ENCODE measurements at places on chromosomes 12 and 14.
A peak's percentile ranks its signal among the peaks of the same experiment; 100 is the strongest.

GRCh38 chr12:1126091-1126490 lies 135.1 kb downstream of the ERC1 start:
- DNase-seq = no peak

DNA sequence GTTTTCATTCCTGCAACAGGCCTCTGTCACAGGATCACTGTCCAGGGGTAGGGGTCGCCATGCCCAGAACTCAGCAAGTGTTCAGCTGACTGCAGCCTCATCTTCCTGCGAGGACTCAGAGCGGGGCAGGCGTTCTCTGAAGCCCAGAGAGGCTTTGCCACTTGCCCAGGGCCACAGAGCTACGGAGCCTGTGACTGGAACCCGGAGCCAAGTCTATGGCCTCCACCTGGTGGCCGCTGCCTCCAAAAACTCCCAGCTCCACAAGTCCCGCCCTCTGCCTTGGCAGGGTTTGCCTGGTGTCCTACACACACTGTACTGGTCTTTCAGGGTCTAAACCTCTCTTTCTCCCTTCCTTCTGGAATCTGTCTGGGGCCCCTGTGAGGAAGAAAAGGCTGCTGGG lies 8.7 kb upstream of the PPP1R13B start:
- DNase-seq = no peak

DNA sequence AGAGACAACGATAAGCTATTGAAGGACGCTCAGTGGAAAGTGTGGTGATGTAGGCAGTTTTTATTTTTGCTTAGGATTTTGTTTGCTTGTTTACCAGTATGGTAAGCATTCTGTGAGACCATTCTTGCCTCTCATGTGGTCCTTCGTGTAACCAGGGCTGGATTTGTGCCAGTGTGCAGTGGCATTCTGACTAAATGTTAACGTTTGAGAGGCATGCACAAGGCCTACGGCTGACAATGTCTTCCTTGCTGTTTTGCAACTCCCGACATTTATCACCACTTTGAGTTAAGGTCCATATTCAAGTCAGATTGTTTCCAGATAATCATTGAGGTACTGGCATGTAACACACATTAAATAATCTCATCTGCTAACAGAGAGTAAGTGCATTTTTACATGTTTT lies 102.3 kb upstream of the BCAT1 start:
- no peak for DNase-seq

DNA sequence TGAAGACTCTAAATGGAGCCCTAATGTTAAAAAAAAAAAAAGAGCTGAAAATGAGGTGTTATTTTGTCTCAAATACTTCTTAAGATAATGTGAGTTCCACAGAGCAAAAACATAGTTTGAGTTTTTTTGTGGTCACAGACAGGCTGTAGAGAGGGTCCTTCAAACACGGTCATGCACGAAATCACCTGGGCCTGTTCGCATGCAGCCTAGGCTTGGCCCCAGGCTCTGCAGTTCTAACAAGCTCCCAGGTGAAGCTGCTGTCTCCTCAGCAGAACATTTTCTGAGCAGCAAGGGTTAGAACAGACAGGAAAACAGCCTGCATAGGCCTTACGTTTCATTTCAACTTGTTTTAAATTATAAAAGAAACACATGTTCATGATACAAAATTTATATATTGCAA lies 65.4 kb upstream of the TBPL2 start:
- no peak for DNase-seq

- no peak for DNase-seq
These were observed 33.5 kb downstream of the SMCO2 start for GRCh38 chr12:27480016-27480415.

GRCh38 chr14:42802346-42802745 lies 1195.7 kb downstream of the LRFN5 start:
- no peak for DNase-seq

DNA sequence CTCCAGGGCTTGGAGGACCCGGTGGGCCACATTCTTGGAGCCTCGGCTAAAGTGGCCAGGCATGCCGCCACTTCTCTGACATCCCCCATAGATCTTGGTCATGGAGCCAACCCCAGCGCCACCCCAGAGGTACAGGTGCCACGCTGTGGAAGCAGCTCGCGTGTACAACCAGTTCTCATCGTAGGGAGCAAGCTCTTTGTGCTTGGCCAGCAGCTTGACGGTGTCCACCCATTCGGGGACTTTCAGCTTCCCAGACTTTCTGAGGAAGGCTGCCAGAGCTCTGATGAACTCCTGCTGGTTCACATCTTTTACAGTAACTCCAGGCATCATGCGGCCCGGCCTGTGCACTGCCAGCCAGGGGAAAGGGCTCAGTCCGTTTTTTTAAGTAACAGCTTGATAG lies 29.3 kb upstream of the EAPP start:
- DNase-seq = no peak

DNA sequence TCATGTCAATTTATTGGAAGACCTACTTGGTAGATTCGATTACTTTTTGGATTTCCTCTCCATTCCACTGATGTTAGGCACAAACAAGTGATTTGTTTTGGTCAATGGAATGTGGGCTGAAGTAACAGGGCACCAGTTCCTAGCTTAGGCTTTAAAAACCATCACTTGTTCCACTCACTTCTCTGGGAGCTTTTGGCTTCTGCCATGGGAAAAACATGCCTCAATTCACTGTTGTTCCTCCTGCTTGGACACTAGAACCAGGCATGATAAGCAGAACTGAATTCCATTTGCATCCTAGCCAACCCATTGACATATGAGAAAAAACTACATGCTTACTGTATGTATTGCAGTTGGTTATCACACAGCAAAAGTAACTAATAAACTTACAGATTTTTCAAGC lies 47.8 kb downstream of the LLPH start:
- no peak for DNase-seq

- DNase-seq = no peak
These were observed 339.7 kb upstream of the FLRT2 start for GRCh38 chr14:85190251-85190650.

- no peak for DNase-seq
These were observed 73.4 kb downstream of the SPTB start for GRCh38 chr14:64806202-64806861.

DNA sequence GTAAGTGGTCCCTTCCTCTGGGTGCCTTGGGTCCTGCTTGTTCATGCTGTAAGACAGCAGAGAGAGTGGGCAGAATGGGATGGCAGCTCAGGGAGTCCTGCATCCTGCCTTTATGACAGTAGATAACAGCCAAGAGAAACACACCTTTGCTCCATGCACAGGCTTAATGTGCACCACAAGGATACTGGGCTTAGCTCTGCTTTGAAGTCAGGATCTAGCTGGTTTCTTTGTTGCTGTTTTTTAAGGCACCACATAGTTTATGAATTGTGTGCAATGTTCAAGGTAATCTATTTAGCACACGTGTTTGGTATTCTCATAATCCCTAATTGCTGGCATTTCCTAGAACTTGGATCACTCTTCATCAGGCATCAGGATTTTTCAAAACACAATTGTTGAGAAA lies 239.5 kb upstream of the DCN start:
- DNase-seq = no peak

- no peak for DNase-seq
These were observed 1485.4 kb upstream of the TMEM132C start for GRCh38 chr12:126781593-126781992.

- DNase-seq = no peak
These were observed 8.4 kb upstream of the AVIL start for GRCh38 chr12:57826966-57827365.

- DNase-seq = no peak
These were observed 10.1 kb downstream of the GSG1 start for GRCh38 chr12:13093191-13093847.

GRCh38 chr12:106480251-106480650 lies 102.6 kb upstream of the RFX4 start:
- DNase-seq = no peak

- DNase-seq = no peak
These were observed 305.6 kb downstream of the RAD51B start for GRCh38 chr14:68124979-68125731.

- DNase-seq = no peak
These were observed 5.6 kb downstream of the ATP2A2 start for GRCh38 chr12:110286623-110287022.

DNA sequence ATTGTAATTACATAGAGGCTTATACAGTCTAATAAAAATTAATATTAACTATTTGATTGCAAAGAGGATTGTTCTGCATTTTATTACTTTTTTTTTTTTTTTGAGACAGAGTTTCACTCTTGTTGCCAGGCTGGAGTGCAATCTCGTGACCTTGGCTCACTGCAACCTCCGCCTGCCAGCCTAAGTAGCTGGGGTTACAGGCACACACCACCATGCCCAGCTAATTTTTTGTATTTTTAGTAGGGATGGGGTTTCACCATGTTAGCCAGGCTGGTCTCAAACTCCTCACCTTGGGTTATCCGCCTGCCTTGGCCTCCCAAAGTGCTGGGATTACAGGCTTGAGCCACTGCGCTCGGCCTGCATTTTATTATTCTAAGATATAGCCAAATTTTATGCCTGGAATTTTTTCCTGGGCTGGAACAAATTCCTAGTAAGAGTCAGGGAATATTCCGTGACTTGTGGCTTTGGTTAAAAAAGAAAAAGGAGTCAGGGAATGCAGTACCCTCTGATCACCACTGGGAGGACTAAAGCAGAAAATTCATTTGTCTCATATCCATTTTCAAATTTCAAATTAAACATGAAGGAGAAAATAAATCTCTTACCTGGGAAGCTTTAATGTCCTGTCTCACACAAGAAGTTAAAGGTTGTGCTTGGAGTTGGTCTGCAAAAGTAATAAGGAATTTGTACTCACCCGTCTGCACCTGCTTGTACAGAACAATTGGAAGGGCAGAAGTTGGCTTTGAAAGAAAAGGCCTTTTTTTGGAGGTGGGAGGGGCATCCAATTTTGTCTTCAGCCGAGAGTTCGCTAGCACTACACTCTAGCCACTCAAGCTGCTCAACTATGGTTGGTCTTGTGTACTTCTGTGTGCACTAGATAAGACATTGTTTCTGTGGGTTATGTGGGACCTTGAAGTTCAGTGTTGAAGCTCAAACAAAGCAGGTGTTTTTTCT lies 8.7 kb downstream of the MARK3 start:
- DNase-seq = no peak

- no peak for DNase-seq
These were observed 97.2 kb upstream of the SLC24A4 start for GRCh38 chr14:92225731-92226130.

DNA sequence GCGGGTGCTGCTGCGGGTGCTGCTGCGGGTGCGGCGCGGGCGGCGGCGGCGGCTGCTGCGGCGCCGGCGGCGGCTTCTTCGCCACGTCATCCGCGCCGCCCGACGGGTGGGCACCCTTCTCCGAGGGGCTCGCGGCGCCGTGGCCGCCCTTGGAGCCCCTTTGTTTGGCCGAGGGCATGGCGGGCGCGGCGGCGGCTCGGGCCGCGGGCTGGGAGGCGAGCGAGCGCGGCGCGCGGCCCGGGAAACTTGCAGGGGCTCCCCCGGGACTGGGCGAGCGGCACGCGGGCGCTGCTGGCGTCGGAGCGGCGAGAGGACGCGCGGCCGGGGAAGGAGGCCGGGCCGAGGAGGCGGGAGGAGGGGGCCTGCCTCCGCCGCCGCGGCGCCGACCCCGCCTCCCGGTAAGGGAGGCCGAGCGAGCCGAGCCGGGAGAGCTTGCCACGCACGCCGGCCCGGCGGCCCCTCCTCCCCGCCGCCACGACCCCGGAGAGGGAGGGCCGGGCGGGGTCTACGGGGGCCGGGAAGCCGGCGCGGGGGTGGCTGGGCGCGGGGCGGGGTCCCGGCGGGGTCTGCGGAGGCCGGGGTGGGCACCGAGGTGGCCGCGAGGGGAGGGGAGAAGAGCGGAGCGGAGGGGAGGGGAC lies at the start of gene CKAP4:
CKAP4 (minus strand) TSS at position 347 of the 638 bp plus-strand sequence; CDS start at position 178, 169 bp downstream.
- DNase-seq = peak; percentile 70

- no peak for DNase-seq
These were observed 1.2 kb upstream of the CSAD start for GRCh38 chr12:53181935-53182334.

- no peak for DNase-seq
These were observed 87.2 kb downstream of the CAND1 start for GRCh38 chr12:67356380-67356774.

GRCh38 chr14:103296987-103297386 lies 37.0 kb upstream of the EIF5 start:
- DNase-seq = no peak

- no peak for DNase-seq
These were observed 158.9 kb upstream of the PWP1 start for GRCh38 chr12:107526555-107527180.

- DNase-seq = no peak
These were observed 124.4 kb downstream of the ADCK1 start for GRCh38 chr14:77924141-77924948.

- DNase-seq = no peak
These were observed 106.3 kb downstream of the PTPRO start for GRCh38 chr12:15428632-15429031.

- DNase-seq = no peak
These were observed 19.6 kb downstream of the RIMBP2 start for GRCh38 chr12:130696379-130697100.

GRCh38 chr14:69880044-69880487 lies 850 bp downstream of the SMOC1 start:
- peak; percentile 35 for DNase-seq

GRCh38 chr14:77208291-77208978 lies 26.8 kb downstream of the TMEM63C start:
- peak; percentile 64 for DNase-seq

- DNase-seq = no peak
These were observed 21.3 kb downstream of the PRKD1 start for GRCh38 chr14:29906256-29906870.

GRCh38 chr12:105040476-105040875 lies 43.8 kb downstream of the ALDH1L2 start:
- DNase-seq = no peak

GRCh38 chr12:104682790-104683279 lies 226.1 kb downstream of the CHST11 start:
- DNase-seq = no peak

DNA sequence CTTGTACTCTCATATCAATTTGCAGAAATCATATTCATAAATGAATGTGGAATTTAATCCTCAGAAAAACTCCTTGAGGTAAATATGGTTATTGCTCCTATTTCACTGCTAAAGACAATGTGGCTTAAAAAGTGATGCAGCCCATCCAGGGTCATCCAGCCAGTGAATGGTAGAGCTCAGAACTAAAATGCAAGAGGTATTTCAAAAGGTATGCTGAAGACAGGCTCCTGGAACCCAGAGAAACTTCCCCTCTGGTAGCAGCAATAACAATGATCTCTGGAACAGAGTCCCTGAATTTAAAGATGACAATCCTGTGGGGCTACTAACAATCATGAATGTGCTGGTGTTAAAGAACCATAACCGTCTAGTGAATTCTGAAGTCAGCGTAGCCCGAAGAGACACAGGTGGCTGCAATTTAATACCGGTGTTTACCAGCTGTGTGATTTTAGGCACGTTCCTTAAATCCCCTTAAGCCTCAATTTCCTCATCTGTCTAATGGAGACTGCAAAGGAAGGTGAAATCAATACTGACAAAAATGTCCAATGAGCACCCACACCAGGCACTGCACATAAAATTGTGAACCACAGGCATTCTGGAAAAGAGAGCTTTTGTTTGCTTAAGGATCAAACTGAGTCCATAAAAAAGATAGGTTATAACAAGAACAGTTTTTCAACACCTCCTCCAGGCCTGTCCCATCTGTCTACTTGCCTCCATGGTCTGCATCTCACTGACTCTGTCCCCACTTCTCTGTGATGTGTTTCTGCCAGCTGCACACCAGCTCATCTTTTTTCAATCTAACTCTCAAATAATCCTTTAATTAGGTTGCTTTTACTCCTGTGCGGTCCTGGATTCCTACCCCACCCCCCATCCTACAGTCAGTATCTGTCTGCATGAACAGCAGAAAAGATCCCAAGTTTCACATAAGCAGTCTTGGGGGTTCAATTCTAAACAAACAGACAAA lies 10.5 kb downstream of the TM7SF3 start:
- DNase-seq = no peak

Data from left renal pelvis (tissue), 4 donors.